ENCODE measurements at places on chromosomes 12 and 14.

- no peak for DNase-seq
These were observed 126.3 kb upstream of the FBXO33 start for GRCh38 chr14:39558525-39558924.

DNA sequence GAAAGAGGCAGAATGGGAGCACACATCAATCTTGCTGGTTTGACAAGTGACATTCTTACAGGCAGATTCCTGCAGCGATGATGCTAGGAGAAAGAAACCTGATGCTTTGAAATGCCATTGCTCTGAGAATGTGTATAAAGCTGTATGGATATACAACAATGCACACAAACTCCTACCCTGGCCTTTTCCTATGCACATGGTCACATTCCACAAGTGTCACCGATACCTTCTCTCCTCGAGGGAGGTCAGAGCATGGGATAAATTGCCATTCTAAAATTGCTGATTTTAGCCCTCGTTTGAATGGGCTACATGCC is 11.9 kb downstream of the FGF6 start:
- no peak for DNase-seq

- no peak for DNase-seq
These were observed 31.8 kb upstream of the LRRC10 start for GRCh38 chr12:69642531-69642930.

GRCh38 chr12:120909633-120910298 is 5.6 kb upstream of the SPPL3 start:
- DNase-seq, result no peak

GRCh38 chr14:41609704-41610183 is 3.1 kb downstream of the LRFN5 start:
- no peak for DNase-seq

- no peak for DNase-seq
These were observed 32.4 kb downstream of the PLEKHG7 start for GRCh38 chr12:92735131-92735721.

GRCh38 chr12:56160193-56160763 is 2.1 kb downstream of the MYL6 start:
- peak; percentile 43 for DNase-seq

DNA sequence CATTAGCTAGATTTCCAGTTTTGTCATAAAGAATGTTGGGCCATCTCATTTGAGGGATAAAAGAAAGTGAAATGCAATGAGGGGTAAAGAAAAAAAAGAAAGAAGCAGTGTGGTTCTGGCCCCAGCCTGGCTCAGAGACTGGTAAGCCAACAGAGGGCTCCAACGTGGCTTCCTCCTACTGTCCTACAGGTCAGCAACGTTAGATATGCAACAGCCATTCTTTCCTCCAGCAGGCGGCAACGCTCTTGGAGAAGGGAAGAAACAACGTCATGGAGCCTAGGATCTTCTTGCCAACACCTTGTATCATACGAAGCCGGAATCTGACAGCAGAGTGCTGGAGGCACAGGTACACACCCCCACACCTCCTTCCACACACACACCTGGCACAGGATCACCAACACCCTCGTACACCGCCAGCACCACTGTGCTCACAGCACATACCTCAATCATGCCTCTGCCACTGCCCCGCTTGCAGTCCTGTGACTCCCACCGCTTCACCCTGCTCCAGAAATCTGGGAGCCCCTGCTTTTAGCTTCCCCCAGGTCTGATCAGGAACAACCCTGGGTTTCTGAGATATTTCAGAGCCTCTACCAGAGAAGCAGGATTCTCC is 102.8 kb downstream of the RPAP3 start:
- no peak for DNase-seq

- no peak for DNase-seq
These were observed 9.8 kb upstream of the KRT8 start for GRCh38 chr12:52914576-52915121.

- DNase-seq, result no peak
These were observed 395.2 kb downstream of the RPL10L start for GRCh38 chr14:46256381-46256780.

- no peak for DNase-seq
These were observed 13.3 kb upstream of the TBX3 start for GRCh38 chr12:114697243-114697716.

GRCh38 chr14:102629011-102629444 is 36.6 kb downstream of the RCOR1 start:
- no peak for DNase-seq

- DNase-seq, result no peak
These were observed 59.5 kb upstream of the RNU6-7 start for GRCh38 chr14:32142341-32142740.

DNA sequence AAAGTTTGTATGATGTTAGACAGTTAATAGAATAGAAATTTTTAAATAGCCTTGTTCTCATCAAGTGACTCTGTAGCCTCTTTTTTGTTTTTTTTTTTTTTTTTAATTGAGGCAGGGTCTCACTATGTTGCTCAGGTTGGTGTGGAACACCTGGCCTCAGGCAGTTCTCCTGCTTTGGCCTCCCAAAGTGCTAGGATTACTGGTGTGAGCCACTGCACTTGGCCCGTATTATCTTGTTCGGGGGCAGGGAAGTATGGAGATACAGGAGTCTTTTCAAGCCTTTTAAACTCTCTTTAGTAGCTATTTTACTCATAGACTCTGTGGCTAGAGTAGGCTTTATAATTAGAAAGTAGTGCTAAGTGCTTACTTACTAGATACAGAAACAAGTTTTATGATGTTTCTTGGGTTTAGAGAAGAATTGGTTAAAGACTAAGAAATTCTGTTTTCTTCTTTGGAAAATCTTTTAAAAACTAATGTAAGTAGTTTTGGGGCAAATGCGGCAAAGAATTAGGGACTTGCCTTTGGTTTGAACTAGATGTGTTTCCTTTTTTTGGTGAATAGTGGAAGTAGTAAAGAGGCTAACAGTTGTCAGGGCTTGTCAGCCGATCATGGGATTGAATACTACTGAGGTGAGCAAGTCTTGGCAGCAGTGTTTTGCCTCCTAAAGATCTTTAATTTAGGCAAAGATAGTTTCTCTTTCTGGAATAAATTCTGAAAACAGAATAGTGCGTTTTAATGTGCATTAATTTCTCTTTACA is 31.3 kb downstream of the FBXO34 start:
- DNase-seq, result no peak

DNA sequence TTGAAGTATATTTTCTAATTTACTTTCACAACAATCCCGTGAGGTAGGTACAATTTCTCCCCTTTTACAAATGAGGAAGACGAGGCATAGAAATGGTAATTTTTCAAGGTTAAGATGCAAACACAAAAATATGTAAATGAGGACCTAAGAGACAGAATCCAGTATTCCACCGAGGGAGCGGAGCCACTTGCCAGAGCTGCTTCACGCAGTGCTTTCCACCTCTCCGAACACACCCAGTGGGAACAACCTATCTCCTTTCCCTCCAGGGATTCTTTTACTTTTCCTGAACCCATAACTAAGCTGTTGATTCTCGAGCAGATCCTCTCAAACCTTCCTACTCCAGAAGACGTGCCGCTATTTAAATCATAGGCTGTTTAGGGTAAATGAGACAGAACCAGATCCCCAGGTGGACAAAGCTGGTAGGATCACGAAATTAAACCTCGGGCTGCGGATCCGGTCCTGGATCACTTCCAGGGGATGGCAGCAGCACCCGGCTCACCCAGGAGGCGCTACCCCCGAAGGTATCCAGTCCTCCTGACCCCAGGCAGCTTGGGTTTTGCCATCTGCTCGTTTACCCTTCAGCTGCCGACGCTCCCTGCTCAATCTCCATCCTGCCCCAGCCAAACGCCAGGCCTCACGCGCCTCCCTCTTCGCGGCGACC is 1.5 kb downstream of the DDHD1 start:
- no peak for DNase-seq

DNA sequence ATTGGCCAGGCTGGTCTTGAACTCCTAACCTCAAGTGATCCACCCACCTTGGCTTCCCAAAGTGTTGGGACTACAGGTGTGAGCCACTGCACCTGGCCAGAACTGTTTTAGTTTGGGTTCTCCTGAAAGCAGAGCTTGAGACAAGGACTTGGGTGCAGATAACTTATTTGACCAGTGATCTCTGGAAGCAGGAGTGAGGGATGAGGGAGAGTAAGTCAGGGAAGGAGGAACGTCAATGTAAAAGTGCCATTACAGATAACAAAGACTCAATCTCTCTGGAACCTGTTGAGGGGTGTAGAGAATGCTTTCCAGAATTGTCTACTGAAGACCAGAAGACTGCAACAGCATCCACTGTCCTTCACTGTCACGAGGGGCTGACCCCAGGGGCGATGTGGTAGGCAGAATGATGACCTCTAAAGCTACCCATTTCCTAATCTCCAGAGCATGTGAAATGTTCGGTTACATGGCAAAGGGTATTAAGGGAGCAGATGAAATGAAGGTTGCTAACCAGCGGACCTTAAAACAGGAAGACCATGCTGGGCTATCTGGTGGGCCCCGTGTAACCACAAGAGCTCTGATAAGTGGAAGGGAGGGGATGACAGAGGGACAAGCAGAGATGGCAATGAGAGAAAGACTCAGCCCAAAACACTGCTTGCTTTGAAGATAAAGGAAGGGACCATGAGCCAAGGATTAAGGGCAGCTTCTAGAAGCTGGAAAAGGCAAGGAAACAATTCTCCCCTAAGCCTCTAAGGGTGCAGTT is 207.8 kb downstream of the RBM19 start:
- no peak for DNase-seq

DNA sequence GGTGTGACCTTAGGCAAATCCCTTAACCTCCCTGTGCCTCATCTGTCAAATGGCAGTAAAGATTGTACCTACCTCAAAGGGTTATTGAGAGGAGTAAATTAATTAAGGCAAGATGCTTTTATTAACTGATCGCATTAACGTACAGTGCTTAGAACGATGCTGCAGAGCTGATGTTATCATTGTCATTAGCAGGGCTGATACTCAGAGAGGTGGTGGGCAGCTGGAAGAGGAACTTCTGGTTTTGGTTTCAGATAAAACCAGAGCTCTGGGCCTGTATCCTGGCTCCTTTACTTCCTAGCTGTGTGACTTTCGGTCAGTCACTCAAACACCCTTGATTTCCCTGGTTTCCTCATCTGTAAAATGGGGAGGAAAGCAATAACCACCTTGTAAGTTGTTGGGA is 55.1 kb downstream of the CALM1 start:
- no peak for DNase-seq

DNA sequence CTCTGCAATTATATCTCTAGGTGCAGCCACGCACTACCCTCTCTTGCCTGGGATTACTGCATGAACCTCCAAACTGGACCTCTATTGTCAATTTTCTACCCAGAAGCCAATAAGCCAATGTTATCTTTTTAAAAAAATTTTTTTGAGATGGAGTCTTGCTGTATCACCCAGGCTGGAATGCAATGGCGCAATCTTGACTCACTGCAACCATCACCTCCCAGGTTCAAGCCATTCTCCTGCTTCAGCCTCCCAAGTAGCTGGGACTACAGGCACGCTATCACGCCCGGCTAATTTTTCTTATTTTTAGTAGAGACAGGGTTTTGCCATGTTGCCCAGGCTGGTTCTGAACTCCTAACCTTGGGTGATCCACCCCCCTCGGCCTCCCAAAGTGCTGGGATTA is 11.2 kb upstream of the PXN start:
- no peak for DNase-seq
